ENCODE measurements at places on chromosomes 7 and 10. TPM values are rescaled to one million over a fixed set of nuclear protein-coding genes. Genes with fewer than 3 reads are reported as not detected.

KNDC1 gene
- 0.26 TPM for total RNA-seq

RBP3 gene
- total RNA-seq = not detected

OPALIN gene
- total RNA-seq = not detected

DNA sequence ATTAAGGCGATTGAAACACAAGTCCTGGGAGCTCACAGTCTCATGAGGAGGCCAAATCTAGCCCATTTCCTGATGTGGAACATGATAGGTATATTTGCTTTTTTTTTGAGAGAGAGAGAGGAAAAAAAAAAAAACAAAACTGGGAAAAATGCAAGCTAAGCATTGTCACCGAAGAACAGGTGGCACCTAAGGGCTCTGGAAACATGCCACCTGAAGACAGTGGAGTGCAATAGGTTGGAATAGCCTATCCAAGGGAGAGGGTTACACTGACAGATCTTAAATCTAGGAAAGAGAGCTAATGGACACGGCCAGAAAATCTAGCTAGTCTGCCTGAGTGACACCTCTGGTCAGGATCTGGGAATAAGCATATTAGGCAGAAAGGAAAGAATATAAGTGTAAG is 110.2 kb downstream of the SRI start:
- no peak for ATAC-seq

GRCh38 chr7:128841921-128842673 is 11.9 kb downstream of the FLNC start:
- ATAC-seq = peak; percentile 80

DNA sequence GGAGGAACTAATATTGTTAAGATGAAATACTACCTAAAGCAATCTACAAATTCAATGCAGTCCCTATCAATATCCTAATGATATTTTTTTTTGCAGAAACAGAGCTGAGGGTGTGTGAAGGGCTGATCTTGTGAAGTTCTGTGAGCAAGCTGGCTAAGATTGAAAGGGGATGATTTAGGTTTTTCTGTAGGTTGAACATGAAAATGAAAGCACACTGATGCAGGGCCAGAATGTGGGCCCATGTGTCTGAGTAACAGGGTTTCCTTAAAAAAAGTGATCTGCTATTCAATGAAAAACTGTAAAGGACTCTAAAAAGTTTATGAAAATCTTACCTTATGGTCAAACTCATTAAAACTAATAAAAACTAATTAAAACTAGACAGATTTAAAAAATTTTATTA is 47.4 kb downstream of the GRB10 start:
- no peak for ATAC-seq

DNA sequence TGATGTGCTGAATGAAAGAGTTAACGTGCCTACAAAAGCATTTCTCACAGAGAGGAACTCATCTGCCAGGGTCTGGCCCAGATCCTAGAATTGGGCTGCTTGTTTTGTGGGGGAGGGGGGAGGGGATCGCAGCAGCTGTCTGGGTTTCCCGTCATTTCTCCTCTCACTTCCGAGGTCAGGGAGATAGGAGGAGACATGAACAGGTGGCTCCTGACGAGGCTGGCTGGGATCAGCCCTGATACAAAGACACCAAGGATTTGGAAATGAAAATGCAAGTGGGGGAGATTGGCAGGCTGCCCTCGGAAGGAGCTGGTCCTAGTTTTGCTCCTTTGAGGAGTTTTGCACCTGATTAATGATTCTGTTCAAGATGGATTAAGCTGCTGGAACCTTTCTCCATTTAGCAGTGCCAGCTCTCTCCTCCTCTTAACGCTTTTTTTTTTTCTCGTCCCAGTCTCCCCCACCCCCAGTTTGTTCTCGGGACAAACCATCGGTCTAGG is 86.8 kb upstream of the KMT2C start:
- ATAC-seq = no peak

- peak; percentile 74 for ATAC-seq
Measured at GRCh38 chr7:150755473-150756099, 18.4 kb downstream of the GIMAP5 start.

- no peak for ATAC-seq
Measured at GRCh38 chr10:118595064-118595420, 406 bp downstream of the PRLHR start.

DNA sequence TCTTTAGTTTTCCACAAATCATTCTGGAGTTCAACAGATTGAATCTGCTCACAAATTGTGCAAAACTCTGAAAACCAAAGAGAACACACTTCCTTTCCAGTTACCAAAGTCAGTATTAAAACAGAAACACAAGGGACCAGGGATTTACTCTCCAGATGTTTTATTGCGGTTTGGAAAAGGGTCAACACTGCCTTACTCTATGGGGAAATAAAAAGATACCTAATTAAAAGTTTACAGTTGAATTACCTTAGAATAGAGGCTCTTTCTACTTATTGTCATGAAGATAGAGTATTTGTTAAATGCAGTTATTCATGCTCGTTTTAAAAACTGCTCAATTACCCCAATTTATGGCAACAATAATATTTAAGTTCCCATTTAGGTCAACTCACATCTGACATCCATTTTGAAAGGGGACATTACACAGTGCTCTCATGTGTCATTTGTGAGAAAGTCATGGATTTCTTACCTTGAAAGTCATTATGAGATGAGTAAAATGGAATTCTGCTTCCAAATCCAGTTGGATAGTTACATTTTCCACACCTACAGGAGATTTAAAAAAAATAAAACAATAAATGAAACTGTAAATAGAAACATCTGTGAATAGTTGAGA is 8.4 kb downstream of the LAMB1 start:
- no peak for ATAC-seq

- ATAC-seq = no peak
Measured at GRCh38 chr10:98001736-98002135, 28.7 kb downstream of the CRTAC1 start.

DNA sequence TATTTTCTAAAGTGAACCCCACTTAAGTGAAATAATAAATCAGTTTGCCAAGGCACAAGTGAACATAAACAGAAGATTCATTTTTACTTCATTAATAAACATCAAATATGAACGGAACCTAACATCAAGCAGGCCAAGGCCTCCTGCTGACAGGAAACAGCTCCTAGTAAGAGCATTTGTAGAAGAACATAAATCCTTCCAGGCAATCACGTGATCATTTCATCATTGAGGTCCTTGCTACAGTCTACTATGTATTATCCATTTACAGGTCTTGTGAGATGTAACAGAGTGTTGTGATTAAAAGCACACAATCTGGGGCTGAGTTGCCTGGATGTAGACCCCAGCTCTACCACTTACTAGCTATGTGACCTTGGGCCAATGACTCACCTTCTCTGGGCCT is 70.6 kb downstream of the CALD1 start:
- ATAC-seq = no peak

GRCh38 chr7:11841657-11842056 is 9.7 kb upstream of the THSD7A start:
- no peak for ATAC-seq

GRCh38 chr7:131574741-131575140 is 18.3 kb upstream of the PODXL start:
- ATAC-seq = no peak

GRCh38 chr10:119373294-119374102 is 166.1 kb downstream of the GRK5 start:
- ATAC-seq = peak; percentile 65

DNA sequence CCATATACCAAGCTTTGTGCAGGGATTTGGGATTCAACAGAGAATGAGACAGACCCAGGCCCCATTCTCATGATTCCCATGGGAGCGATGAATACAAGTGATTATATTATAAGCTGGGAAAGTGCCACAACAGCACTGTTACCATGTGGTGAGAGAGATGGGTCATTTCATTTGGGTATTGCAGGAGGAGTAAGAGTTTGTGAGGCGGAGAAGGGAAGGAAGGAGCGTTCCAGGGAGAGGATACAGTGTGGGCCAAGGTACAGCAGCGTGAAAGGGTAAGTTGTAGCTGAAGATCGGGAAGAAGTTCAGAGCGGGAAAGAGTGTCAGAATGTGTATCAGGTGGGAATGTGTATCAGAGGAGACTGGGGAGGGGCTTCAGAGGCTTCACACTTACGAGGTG is 38.5 kb downstream of the GOLGA7B start:
- no peak for ATAC-seq

DNA sequence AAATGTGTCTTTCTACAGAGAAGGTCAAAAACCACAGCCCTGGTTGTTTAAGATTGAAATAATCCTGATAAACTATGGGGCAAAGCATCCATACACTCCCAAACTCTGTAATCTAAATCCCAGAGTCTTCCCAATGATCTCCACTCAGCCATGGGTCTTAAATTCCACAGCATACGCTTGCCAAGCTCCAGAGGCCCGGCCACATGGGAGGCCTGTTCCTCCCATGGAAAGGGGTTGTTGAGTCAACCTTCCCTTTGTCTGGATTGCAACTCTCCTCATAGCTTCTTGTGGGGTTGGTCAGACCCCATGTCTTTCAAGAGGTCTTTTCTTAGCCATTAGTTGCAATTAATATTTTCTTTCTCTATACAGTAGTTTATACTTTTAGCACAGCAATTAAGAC is 718 bp upstream of the STEAP4 start:
- ATAC-seq = no peak

DNA sequence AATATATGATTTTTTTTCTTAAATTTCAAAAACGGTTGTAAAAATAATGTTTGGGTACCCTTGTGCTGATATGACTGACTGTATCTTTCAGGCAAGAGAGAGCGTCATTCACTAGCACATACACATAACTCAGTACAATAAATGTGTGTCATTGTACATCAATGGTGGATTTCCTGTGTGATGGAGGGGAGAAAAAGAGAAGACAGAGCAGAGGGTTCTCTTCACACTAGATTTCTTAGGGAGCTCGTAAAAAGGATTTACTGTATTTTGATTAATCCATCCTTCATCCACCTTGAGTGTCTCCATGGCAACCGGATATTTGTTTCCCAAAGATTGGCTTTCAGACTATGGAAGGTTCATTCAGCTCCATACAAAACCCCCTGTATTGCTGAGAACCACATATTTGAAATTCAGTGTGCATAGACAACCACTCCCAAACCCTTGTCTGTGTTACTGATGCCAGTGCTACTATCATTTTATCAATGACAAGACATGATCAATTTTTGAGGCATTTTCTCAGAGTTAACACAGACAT is 150.6 kb downstream of the AKR1D1 start:
- no peak for ATAC-seq

Measured in activated T-helper 17 cell treated with anti-CD3 and anti-CD28 coated beads, Interleukin-2, amount 50 U/mL, for 72 hours (primary cell).